GM20000 (cell line): ENCODE measurements at places on chromosomes 2 and 18.

DNA sequence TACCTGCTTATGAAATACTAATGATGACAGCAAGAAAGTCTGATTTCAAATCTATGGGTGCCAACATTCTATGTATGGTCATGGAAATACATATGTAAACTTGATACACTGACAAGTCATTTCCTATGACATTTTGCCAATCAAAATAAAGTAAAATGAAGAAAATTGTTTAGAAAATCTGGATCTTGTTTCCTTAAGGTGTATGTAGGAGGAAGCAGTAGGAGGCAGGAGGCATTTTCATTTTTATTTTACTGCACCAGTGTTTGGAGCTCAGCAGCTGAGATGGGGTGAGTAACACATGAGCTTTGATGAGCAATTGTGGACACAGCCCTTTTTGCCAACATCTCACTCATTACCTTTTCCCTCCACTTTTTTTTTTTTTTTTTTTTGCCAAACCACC is 167.0 kb downstream of the AFF3 start:
- no peak for DNase-seq

GRCh38 chr18:5097116-5097703 is 99.8 kb downstream of the AKAIN1 start:
- DNase-seq, result no peak

DNA sequence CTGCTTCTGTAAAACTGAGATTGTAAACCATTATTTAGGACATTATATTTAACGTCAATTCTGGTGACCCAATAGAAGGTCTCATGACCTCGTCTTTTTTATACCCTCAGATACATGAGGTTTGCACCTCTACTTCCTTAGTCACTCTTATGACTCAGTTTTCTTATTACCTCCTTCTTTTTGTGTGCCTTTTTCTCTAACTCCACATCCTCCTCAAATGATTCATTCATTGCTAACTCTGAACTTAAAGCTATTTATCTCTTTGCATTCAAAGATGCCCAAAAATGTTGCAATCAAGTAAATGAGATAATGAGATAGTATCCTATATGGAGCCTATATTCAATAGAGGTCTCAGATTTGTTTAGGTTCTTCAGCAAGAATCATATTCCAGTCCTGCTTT is 121.0 kb upstream of the KYNU start:
- DNase-seq, result no peak

DNA sequence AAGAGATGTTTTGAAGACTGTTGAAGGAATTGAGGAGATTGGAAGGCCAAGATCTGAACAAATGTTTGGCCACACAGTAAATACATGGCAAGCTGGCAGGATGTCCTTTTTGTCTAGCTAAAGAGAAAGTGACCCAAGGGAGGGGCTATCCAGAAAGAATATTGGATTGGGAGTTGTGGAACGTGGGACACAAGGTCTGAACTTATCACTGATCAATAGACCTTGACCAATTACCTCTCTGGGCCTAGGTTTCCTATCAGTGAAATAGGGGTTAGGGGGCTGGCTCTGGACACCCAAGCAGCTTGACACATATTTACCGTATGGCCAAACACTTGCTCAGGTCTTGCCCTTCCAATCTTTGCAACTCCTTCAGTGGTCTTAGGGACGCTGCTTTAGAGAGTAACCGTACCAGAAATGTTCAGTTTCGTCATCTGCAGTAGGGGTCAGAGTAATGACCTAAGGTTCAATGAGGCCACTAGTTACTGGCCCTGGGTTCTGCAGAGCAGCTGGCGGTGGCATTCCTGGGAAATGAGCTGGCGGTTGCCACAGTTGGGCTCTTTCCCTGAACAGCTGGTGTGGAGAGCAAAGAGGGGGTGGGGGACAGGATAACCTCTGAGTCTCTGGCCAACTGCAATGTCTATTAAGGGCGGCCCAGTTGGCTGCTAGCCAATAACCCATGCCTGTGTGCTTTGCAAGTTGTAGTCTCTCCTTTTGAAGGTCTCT is 70.1 kb upstream of the STPG4 start:
- DNase-seq, result no peak

DNA sequence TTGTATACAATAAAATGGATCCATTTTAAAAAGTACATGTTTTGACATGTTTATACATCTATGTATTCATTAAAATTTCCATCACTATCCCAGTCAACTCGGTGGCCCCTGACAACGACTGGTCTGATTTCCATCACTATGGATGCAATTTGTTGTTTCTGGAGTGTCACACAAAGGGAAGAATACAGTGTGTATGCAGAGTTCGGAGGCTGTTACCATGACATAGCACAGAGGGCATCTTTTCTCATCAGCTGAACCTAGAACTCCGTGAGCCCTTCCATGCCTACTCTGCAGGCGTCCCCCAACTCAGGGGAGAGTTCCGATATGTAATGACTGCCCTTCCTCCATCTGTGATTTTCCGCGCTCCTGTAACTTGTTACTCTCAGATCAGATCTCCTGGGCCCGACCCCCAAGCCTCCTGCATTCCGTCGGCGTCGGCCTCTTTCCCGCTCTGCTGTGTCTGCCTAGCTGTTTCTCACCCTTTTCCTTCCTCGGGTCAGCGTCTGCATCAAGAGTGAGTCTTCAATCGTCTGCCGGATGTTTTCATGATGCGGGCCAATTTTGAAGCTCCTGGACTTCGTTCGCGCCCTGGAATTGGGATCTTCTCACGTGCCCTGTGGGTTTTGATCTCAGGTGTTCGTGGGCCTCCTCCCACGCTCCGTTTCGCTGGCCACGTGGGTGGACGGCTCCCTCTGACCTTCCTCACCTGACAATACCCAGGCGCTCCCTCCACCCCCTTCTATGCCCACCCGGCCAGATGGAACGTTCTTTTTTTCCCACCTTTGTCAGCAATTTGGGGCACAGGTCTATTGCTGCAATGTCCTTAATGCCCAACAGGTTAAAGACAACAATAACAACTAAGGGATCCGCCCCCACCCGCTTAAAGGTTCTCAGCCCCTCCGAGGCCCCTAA is 161.0 kb downstream of the TWIST2 start:
- DNase-seq, result no peak

DNA sequence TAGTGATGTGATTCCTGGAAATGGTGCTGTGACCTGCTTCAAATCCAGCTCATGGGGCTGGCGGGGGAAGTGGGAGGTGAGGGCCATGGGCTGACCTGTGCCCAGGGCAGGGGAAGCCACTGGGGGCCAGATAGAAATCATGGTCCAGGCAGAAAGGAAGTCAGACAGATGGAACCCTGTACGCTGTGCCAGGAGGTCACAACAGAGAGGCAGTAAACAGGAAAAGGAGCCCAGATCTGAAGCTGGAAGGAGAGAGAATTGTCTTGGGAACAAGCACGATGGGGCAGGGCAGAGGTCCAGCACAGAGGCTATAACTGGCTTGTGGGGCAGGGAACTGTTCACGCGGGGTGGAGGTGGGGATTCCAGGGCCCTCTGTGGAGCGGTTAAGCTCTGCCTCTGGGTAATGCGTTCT is 76.0 kb downstream of the RNF144A start:
- no peak for DNase-seq

GRCh38 chr18:74534150-74534969 is at the start of gene CNDP1:
Gene CNDP1 (plus strand): TSS chr18:74534500. CDS start chr18:74534668, 168 bp downstream.
- no peak for DNase-seq

DNA sequence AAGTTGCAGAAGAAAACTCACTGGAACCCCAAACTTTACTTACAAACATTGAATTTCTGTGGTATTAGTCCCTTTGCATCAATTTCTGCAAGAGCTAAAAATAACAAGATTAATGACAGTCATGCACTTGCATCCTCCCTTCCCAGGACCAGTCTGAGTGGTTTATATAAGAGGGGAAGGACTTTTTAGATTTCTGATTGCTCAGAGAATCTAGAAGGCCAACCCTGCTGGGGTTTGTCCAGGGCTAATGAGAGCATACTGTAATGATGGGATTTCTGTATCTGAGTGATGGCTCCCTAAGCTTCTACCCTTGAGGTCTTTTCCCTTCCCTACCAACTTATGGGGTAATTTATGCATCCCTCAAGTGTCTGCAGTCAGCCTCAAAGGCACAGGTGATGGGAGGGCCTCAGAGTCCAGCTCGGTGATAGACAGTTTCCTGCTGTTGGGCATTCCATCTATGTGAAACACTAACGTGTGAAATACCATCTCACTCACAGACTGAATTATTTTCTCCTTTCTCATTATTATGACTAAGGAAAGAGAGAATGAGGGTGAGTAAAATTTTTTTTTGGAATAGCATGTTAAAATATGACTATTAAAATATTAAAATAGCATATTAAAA is 556.3 kb downstream of the RIT2 start:
- DNase-seq, result no peak

GRCh38 chr18:499776-500631 is 497 bp downstream of the COLEC12 start:
- no peak for DNase-seq

DNA sequence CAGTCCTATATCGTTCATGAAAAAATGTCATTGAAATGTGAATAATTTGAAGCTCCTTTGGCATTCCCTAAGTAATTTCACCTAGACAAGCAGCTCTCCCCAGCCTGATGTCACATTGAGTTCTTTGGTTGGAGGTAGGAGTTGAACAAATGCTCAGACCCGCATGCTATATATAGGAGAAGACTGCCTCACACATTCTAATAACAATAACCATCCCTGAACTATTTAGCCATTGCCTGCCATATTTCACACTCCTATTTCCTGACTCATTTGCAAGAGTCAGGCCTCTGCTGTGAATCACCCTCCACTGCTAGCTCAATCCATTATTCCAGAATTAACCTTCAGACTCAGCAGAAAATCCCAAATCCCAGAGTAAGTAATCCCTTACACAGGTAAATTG is 256.6 kb upstream of the ACVR2A start:
- DNase-seq, result no peak

DNA sequence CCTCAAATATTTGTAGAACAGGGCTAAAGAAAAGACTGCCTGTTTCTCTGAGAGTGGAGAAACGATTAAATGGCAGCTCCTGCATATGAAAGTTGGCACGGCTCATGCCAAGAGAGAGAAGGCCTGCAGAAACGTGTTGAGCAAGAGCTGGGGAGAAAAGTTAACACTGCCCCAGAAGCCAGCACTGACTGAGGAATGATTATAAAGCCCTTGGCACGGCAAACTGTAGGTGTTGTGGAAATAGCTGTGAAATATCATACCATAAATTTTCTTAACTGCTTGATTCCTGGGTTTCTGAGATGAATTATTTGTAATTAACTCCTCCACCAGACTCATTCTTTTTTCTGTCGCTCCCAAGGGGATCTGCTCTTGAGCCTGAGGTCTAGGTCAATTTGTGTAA is 4.3 kb downstream of the FRZB start:
- DNase-seq, result no peak

DNA sequence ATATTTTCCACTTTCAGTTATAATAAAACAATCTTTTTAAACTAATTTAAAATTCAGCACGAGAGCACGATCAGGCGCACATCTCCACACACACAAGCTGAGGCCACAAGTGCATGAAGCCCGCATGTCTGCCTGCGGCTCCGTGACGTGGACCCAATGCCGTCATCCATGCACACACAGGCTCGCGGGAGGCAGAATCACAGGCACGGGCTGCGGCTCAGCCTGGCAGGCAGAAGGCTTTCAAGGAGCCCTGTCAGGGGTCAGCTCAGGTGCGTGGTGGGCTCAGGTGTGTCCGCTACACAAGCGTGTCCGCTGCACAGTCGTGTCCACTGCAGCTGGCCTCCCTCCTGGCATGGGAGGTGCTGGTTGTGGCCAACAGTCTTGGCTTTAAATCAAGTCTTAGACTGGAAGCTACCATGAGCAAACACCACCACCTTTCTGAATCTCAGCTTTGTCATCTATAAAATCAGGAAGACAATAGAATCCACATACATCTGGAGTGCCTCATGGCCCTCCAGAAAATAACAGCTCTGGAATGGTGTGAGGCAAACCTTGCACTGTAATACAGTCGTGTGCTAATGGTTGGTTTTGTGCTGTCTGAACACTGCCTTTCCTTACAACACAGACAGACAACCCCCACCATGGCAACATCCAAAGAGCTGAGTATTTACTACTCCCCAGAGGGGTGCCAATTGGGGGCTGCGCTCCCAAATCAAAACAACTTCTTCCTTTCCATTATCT is 210.1 kb downstream of the NDUFA10 start:
- DNase-seq, result no peak

DNA sequence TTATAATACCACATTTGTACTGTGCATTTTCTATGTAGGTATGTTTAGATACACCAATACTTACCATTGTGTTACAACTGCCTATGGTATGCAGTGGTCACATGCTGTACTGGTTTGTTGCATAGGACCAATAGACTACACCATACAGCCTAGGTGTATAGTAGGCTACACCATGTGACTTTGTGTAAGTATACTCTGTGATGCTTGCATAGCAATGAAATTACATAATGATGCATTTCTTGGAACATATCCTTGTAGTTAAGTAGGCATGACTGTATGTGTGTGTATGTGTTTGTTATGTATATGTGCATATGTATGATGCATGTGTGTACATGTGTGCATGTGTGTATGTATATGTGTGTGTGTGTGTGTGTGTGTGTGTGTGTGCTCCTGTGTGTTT is 157.6 kb downstream of the TDRD15 start:
- DNase-seq, result no peak

DNA sequence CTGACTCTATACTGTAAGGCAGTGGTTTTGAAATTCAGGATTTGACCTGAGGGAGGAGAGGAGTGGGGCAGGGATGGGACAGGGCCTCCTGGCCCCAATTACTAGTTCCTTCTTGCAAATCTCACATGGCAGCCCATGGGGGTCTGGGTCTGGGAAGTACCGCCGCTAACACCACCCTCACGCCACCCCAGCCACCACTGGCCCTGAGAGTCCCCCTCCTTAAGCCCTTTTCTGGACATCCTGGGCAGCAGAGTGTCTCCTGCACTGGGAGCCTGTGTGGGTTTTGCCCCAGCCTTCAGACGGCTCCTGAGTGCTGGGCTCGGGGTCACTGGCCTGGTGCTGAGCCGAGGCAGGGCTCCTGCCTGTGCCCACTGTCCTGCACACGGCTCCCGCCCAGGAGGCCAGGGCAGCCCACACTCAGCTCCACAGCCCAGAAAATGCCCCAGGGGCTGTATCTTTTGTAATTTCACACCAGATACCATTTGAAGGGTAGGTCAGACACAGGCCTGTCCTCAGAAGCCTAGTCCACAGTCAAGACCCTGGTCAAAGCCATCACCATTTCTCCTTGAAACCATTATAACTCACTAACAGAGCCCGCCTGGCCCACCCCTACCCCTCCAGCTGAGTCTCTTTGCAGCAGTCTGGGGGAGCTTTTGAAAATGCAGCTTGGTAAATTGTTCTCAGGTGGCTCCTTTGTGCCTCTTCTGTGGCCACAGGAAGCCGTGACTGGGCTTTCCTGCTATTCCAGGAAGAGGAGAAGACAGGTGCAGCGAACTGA is 55.1 kb downstream of the CYP27C1 start:
- no peak for DNase-seq

DNA sequence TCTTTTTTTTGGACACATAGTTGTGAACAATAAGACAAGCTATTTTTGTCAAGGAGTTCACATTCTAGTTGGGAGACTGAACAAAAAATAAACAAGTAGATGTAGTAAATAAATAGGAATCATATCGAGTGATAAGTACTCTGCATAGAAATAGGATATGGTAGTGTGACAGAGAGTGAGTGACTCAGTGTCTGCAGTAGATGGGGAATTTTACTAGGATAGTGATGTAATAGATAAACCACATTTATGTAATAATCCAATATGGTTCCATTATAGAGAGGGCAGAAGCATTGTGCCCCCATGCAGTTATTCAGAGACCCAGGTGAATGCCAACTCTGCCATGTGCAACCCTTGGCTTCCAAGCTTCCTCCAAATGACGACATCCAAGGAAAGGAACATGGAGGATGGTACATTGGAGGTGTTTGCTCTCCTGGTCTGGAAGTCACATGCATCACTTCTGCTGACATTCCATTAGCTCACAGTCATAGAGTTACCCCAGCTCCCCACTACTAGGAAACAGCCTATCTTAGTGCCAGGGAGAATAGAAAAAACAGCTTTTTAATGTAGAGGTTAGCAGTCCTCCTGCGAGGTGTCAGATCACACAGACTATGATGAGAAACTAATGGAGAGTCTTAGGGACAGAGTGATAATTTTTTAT is 595.4 kb downstream of the NYAP2 start:
- DNase-seq, result no peak
